ENCODE measurements at places on chromosomes 3 and 15.
A peak's percentile ranks its signal among the peaks of the same experiment; 100 is the strongest.

GRCh38 chr3:124277144-124277890 lies 285.4 kb upstream of the ROPN1 start:
- no peak for DNase-seq

DNA sequence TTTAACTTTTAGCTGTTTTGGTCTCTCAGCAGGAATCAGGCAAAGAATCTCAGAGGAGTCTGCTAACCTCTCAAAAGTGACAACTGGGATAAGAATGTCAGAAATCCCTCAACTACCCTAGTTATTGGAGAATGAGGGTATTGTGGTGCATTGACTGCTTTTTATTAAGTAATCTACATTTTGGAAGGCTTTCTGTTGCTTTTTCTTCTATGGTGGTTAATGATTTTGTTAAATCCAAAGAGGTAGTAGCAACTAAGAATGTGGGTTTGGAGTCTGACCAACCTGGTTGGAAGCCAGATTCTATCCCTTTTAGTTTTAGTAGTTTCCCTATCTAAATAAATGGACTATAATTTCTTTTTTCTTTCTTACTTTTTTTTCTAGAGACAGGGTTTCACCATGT lies 94.7 kb upstream of the RNF7 start:
- no peak for DNase-seq

DNA sequence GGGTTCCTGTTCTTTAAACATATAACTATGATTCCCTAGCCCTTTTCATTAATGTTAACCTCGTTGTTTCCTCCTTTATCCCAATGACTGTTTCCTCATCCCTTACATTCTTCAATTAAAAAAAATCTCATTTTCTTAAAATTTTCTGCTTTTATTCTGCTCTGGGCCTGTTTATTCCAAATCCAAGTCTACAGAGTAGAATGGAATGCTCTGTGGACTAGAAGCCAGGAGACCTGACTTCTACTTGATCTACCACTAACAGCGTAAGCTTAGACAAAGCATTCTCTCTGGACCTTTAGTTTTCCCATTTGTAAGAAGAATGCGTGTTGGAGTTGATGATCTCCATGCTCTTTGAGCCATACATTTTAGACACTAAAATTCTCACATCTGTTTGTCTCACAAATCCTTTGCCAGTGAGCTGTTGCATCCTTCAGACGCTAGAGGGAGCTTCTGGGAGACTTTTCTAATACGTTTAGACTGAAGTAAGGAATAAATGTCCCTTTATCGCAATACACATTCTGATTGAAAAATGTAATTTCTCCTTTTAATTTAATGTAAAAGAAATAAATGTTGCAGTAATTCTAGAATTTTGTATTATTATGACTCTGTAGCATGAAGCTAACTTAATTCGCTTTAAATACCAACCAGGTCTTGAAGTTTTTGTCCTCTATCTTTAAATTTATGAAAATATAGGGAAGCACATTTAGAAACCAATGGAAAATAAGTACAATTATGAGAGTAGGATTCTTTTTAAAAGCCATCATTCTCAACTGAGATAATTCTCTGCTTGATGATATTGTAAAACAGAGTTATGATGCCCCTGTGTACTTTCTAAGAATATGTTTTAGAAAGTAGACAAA lies 21.7 kb upstream of the GMNC start:
- peak; percentile 42 for DNase-seq

GRCh38 chr15:60695713-60696522 lies 217.0 kb upstream of the ICE2 start:
- peak; percentile 48 for DNase-seq

GRCh38 chr15:25664761-25665160 lies 198.4 kb downstream of the ATP10A start:
- no peak for DNase-seq

- no peak for DNase-seq
Measured at GRCh38 chr3:105916767-105917166, 48.0 kb upstream of the CBLB start.

- DNase-seq = no peak
Measured at GRCh38 chr3:5047764-5048419, 68.7 kb downstream of the BHLHE40 start.

DNA sequence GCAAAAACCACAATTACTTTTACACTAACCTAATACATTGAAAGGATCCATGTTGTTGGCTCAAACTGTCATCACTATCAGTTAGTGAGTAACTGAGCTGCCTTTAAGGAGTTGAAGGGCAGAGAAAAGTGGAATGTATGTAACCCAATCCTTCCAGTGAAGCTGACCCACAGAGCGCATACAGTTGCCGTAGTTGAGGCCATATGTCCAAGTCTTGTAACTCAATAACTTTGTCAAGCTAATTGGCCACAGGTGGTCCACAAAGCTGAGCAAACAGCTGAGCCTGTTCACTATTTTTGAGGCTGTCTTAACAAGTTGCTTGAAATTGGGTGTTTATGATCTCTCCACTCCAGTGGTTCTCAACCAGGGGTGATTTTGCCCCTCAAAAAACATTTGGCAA lies 169.0 kb upstream of the SLC24A5 start:
- no peak for DNase-seq

- peak; percentile 71 for DNase-seq
Measured at GRCh38 chr15:82810890-82811426, 1.5 kb downstream of the WHAMM start.

DNA sequence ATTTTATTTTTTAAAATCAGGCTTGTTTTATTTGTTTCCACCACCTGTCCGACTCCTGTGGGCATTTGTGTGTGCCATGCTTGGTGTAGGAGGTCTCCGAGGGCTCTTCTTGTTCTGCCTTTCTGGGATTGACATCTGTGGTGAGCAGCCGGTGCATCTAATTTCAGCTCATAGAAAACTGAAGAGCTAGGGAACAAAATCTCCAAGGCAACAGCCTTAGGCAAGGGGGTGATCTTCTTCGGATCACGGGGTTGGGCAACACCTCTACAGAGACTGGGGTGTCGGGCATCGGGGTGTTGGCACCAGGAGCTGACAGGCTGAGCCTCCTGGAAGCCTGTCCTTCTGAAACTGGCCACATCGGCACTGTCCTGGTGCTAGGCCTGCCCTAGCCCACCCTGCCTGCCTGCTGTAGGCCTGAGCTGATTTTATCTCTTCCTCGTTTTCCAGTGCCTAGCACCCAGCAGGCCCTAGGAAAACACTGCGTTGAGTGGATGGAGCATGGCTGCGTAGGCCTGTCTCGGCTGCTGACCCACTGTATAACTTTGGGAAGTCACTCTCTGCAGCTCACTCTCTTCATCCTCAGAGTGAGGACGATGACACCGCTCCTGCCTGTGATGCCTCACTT lies 10.3 kb downstream of the CHCHD6 start:
- DNase-seq = no peak

- DNase-seq = no peak
Measured at GRCh38 chr15:88995449-88995848, 82.3 kb upstream of the MFGE8 start.

DNA sequence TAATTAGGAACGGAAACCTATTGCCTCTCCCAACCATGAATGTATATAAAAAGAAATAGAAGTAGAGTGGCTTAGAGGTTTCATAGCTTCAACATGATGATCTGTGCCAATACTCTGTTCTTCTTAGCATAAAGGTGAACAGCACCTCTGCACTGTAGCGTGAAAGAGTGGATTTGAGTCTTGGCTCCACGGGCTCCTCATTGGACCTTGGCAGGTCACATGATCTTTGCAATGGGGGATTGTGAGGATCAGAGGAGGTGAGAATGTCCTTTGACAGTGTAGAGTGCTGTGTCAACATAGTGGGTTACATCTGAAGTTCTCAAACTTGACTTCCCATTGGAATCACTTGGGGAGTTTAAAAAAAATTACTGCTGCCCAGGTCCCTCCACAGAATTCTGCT lies 51.4 kb downstream of the FEM1B start:
- no peak for DNase-seq

GRCh38 chr3:127955728-127956127 lies 40.7 kb downstream of the KBTBD12 start:
- DNase-seq = no peak

GRCh38 chr3:162217647-162218046 lies 721.0 kb downstream of the OTOL1 start:
- no peak for DNase-seq

DNA sequence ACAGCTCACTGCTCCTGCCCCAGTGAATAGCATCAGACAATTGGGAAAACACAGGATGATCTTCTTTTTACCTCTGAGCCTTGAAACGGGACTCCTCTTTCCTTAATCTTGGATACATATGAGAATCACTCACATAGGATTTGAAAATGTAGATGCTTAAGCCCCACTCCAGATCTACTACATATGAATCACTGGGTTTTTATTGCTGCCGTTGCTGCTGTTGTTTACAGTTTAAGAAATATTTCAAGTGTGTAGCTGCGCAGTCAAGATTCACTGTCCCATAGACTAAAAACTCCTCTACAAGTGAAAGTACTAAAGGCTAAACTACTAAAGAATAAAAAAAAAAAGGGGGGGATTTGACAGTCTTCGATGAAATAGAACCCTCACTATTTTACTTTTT lies 765.9 kb downstream of the NTRK3 start:
- no peak for DNase-seq

DNA sequence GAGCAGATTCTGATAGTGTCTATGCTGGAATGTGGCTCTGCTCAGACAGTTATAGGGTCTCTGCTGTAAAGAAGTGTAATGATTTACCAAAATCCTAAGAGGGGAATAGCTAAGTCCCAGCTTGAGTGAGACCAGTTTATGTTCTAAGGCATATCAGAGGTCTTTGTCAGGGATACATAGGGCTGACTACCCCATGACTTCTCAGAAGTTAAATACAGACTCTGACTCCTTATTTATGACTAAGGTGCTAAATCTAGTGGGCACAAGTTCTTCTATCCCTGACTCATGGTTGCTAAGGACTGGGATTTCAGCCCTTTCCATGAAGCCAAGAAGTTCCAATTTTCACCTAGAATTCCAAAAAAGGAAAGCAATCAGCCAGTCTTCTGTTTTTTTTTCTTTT lies 192.6 kb upstream of the POU1F1 start:
- DNase-seq = no peak

Data from activated naive CD4-positive, alpha-beta T cell treated with anti-CD3 and anti-CD28 coated beads, Interleukin-2, amount 10 ng/mL, durations not matched to agents 7 days and 5 days (primary cell).